ENCODE measurements at places on chromosomes 6 and 20.

DNA sequence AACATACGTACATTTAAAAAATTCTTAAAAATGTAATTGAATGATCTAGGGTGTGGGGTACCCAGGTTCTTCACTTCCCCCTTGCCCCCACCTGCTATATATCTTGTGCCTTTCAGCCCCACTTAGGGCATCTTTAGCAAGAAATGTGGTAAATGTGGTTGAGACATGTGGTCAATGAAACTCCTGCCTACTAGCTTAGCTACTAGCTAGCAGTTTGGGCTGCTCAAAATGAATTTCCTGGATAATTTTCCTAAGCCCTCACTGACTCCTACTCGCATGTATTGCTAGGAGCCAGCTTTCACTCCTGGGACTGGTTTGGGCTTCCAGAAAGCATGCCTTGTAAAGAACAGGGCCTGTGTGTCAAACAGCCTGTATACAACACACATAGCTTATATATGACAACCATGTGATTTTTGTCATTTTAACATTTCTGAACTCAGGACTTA lies 257.3 kb downstream of the ATXN1 start:
- no peak for DNase-seq

- no peak for DNase-seq
Observed at GRCh38 chr6:40965046-40965445, 74.0 kb downstream of the UNC5CL start.

DNA sequence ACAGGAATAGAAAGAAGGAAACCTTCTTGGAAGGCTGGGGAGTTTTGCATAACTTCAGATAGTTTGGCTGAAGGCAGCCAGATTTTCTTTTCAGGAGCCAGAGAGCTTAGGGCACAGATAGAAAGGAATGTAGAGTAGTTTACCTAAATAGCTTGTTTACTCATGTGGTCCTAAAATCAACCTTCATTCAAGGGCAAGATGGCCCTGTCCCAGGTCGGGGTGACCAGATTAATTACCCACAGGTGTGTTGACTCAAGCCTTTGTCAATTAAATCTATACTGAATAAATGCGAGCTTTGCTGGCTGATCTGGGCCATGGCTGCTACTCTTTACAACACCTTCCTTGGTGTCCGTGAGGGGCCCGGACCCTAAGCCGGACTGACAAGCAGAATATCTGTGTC lies 792.0 kb upstream of the MAN1A1 start:
- DNase-seq, result no peak

GRCh38 chr6:123945386-123945785 lies 141.7 kb downstream of the NKAIN2 start:
- DNase-seq, result no peak

- DNase-seq, result no peak
Observed at GRCh38 chr6:139402876-139403386, 28.5 kb upstream of the CITED2 start.

GRCh38 chr6:18507018-18507415 lies 119.9 kb downstream of the RNF144B start:
- DNase-seq, result no peak

- DNase-seq, result no peak
Observed at GRCh38 chr6:28167068-28167467, 25.4 kb downstream of the ZKSCAN8 start.

DNA sequence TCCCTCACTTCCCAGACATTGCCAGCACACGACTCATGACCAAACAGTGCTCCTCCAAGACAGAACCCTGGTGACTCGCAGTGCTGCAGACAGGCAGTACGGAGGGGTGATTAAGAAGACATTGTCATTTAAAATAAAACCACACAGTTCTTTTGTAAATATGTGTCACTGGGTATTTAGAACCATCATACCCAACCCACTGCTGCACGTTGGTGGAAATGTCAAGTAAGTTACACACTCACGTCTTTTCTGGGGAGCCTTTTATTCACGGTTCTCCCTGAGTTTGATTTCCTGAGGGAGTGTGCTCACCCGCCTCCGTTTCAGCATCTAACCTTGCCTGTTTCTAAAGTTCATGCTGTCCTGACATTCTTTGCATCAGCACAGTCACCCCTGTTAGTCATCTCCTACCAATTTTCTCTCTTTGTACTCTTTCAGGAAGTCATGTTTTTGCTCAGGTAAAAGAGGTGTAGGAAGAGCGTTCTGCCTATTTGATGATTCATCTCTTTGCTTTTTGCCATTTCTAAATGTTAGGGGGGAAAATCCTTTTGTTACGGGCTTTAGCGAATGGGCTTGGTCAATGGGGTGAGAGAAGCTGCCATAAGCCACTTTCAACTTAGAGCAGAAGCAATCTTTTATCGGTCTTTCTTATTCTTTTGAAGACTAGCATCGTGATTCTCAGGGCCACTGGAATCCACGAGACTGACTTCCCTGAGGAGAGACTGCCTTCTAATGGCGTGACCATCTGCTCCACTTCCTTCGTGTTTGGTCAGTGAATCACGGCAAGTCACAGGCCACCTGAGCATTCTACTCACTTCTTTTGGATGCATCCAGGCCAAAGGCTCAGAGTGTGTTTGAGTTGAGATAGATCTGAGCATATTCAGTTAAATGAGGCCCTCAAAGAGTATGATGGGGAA lies 512.8 kb upstream of the JARID2 start:
- DNase-seq, result peak; percentile 28

DNA sequence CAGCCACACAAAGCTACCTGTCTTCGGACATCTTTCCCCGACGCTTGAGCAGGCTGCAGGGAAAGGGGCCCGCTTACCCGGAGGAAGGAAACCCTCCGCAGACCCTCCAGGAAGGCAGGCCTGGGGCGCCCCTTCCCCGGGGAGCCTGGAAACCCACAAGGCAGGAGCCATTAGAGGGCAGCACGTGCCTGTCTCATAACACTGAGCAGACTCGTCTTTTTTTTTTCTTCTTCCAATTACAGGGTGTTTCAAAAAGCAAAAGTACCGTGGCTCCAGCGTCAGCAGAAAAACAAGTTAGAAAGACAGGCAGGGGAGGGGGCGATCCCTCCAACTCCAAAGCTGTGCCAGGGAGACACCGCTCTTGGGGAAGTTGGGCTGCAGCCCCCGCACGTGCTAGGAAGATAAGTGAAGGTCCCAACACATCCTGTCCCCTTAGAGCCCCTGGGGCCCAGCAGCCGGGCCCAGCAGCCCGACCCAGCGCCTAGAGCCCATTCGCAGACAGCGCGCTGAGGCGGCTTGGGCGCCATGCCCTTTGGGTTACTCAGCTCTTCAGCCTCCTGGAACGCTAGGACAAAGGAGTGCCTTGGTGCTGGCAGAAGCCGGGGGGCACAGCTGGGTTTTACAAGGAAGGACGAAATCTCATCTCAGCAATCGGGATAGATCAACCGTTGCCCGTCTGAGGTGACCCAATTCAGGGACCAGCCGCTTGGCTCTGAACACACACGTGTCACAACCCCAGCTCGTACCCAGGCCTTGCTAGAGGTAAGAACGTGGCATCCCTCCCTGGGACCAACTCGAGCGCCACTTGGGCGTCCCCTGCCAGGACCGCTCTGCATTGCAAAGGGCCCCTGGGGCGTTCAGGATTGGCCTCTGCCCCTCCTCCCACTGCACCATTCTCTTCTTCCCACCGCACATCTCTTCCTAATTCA lies 136.3 kb downstream of the LY86 start:
- no peak for DNase-seq

DNA sequence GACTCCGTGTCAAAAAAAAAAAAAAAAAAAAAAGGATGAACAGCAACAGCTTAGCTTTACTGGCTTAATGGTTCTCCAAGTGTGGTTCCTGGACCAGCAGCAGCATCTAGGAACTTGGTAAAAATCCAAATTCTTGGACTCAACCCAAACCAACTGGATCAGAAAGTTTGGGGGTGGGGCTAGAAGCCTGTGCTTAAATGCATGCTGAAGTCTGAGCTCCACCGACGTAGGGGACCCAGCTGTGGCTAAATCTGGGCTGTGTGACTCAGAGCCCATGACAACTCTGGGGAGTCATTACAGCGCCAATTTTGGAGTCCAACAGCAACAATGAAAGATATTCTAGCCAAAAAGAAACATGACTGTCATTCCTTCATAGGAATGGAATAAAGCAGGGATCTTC lies 13.6 kb upstream of the CHD6 start:
- DNase-seq, result no peak

GRCh38 chr20:4957939-4958362 lies 43.4 kb downstream of the SLC23A2 start:
- DNase-seq, result no peak

- no peak for DNase-seq
Observed at GRCh38 chr6:39137245-39137644, 22.3 kb upstream of the SAYSD1 start.

DNA sequence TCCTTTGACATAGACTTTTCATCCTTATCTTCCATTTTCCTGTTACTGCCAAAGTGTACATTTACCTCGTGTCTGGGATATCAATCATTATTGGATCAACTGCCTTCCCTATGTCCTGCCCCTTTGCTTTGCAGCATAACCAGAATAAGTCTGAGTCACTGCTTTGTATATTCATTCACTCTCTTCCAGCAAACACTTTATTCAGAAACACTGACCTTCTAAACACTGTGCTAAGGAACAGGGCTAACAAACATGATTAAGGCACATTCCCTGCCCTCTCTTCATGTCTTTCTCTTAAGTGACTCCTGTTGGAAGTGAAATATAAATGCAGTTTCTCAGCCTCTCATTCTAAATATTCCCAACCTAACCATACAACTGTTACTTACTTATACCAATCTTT lies 66.9 kb downstream of the COL19A1 start:
- no peak for DNase-seq

GRCh38 chr6:138800377-138801150 lies 4.7 kb downstream of the ECT2L start:
- no peak for DNase-seq

- no peak for DNase-seq
Observed at GRCh38 chr20:17438436-17439039, 92.6 kb downstream of the BFSP1 start.

DNA sequence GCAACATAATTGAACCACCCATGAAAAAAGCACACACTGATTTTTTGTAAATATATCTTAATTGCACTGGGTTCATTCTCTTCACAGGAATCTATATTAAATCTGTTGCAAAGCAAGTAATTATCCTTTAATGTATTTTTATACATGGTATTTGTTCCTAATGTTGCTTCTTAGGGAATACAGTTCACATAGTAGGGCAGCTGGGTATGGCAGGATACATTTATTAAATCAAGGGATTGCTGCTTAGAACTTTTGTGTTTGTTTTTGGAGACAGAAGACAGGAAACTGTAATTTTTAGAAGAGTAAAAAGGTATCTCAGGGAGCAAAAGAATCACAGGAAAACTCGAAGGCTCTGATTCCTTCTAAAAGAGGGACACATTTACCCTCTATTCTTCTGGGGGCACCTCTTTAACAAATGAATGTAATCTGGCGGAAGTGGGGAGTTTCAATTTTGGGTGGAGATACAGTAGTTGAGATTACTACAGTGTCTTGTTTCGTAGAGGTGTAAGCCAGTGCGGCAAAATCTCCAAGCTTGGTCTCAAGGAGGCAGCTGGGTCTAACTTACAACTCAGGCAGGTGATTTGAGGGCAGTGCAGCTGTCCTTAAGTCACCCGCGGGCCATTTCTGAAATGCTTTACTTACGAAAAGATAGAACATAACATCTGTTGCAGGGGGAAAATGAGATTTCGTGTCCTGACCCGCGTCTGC lies 812 bp upstream of the SMIM13 start:
- DNase-seq, result no peak

- DNase-seq, result no peak
Observed at GRCh38 chr20:13119583-13119982, 101.5 kb upstream of the ISM1 start.

- no peak for DNase-seq
Observed at GRCh38 chr20:47061549-47061948, 166.9 kb downstream of the EYA2 start.

DNA sequence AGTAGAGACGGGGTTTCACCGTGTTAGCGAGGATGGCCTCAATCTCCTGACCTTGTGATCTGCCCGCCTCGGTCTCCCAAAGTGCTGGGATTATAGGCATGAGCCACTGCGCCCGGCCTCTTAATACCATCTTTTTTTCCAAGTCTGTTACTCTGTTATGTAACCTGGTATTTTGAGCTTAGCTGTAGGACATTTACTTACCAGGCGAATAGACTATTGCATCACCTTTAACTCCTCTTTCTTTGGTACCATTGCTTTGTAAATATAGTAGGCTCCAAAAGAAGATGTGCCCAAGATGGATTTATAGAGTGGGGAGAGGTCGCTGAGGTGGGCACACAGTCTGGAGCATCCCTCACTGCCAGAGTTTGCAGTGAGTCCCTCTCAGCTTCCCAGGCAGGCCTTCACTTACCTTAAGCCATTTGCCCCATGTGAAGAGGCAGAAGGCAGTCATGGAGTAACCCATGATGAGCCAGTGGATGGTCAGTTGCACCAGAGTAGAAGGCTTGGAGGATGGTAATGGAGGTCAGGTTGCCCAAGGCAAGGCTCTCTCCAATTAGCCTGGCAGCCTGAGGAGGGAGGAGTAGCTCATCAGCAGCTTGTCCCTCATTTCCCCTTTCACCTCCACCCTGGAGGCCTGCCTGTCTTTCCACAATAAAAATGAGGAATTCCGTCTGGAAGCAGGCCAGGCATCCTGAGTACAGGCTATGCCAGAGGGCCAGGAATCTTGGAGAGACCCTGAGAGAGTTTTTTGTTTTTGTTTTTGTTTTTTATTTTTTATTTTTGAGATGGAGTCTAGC lies 9.7 kb downstream of the TIAM2 start:
- DNase-seq, result no peak

DNA sequence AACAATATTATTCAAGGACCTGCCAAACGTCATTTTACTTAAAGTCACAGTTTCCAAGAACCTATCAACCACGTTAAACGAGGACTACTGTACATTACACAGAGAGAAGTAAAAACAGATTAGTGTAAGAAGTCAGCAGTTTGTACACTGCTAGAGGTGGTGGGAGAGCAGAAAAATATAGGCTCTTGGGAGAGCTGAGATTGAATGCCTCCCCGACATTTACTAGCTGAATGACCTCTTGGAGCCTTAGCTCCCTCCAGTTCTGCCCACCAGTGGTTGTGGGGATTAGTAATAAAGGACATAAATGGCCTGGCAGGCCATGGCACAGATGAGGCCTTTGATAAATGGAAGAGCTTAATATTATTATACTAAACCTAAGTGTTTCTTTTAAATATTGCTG lies 161.4 kb downstream of the UBE3D start:
- no peak for DNase-seq

DNA sequence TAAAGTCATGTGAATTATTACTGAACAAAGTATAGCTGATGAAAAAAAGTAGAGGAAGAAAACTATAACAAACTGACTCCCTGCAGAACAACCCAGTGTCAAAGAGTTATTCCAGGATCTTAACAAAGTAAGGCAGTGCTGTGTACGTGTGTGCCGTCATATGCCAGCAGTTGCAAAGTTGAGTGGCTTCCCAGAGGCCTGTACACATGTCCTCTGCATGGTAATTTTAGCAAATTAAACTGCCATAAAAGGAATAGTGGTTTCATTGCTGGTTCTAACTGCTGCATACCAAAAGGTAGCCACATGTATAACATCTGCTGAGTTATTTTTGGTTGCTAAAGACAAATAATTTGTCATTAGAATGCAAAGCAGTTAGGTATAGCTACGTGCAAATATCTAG lies 44.8 kb downstream of the RIPOR2 start:
- DNase-seq, result no peak

GRCh38 chr6:30135757-30136156 lies at the start of gene TRIM40:
Gene TRIM40, plus strand, starts transcription at chr6:30136140. Its CDS starts 897 bp downstream, at chr6:30137037.
- DNase-seq, result no peak

- no peak for DNase-seq
Observed at GRCh38 chr20:51622004-51622874, 79.7 kb upstream of the NFATC2 start.

- DNase-seq, result no peak
Observed at GRCh38 chr20:33853507-33853813, 42.3 kb downstream of the CHMP4B start.

GRCh38 chr20:46017272-46017671 lies 8.6 kb downstream of the MMP9 start:
- no peak for DNase-seq

GRCh38 chr6:19465760-19466159 lies 371.4 kb upstream of the ID4 start:
- no peak for DNase-seq
